ENCODE measurements at places on chromosomes 1 and 21.

DNA sequence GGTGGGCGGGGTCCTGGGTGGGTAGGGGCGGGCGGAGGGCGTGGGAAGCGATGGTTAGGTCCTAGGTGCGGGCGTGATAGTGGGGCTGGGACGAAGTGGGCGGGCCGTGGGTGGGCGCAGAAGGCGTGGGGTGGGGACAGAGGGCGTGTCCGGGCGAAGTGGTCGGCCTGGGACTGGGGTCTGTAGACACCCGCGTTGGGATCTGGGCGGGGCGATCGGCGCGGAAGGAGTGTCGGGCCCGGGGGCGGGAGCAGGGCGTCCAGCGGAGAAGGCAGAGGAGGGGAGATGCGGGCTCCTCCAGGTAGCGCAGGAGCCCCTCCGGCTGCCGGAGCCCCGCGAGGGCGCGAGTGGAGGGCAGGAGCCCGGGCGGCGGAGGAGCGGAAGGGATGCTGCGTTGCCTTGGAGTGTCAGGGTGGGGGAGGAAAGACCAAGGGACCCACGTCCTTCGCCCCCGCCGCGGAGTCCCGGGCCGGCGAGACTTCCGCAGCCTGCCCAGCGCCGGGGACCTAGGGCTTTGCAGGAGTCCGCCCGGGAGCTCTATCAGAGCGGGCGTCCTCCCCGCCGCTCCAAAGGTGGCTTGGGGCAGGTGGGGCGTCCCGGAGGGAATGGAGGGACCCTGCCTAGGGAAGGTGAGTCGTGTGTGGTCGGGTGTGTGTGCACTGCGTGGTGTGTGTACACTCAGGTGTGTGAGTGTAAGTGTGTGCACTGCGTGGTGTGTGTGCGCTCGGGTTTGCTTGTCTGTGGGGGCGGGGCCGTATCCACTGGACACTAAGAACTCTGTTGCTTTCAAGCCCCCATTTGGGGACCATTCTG, 27.0 kb upstream of the PRSS38 start:
- DNase-seq = no peak

DNA sequence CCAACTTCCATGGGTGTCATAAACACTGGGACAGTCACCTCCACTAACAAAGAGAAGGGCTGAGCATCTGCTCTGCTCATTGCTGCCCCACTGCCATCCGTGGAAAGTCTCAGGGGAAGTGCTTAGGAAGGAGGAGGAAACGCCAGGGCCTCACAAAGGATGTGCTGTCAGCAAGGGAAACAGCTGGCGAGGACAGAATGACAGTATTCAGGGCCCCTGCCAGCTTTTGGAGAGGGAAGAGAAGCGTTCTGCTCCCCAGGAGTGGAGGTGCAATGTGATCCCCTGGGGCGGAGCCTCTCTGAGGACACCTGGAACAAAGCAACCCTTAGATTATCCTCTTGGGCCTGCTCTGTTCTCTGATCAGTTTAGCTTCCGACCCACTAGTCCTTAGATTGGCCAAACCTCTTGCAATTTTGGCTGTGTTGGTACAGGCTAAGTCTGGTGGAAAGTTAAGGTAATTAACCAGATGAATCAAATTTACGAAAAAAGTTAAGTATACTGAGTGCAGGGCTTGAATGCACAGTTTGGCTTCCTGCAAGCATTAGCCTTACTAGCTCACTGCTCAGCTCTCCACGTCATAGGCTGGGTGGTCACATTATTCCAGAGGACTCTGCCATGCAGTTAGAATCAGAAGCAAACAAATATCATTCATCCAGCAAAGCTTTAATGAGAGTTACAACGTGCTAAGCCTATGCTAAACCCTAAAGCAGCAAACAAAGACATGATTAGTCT, 170.2 kb upstream of the NFIA start:
- no peak for DNase-seq

DNA sequence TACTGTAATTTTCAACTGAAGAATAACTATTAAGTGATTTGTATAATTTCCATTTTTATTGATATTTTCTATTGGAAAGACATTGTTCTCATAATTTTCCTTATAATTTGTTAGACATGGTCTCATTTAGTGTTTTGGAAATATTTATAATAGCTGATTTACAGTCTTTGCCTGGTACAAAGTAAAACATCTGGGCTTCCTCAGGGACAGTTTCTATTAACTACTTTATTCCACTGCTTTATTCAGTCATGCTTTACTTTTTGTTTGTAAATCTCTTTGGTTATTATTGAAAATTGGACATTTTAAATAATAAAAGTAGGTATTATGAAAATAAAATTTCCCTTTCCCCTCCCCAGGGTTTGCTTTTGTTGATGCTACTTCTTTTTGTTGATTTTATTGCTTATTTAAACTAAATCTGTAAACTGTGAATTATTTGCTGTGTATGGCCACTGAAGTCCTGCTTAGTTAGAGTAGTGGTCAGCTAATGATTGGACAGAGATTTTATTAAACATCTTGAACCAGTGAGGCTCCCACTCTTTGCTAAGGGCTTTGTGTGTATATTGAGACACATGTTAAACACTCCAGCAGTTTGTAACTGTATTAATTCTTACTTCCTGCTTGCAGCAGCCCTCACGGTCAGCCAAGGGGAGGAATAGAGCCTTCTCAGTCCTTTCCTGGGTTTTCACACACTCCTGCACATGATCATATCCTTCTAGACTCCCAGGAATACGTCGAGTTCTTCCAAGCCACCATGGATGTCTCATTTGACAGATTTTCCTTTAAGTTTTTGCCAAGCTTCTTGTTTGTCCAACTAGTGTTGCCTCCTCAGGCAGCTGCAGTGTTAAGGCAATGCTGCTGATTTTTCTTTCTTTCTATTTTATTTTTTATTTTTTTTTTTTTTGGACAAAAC, 994.6 kb upstream of the PRMT6 start:
- DNase-seq = no peak

- DNase-seq = no peak
Observed at GRCh38 chr1:113156368-113156767, 83.4 kb downstream of the LRIG2 start.

GRCh38 chr1:151944126-151944856, 35.0 kb upstream of the THEM4 start:
- DNase-seq = no peak

DNA sequence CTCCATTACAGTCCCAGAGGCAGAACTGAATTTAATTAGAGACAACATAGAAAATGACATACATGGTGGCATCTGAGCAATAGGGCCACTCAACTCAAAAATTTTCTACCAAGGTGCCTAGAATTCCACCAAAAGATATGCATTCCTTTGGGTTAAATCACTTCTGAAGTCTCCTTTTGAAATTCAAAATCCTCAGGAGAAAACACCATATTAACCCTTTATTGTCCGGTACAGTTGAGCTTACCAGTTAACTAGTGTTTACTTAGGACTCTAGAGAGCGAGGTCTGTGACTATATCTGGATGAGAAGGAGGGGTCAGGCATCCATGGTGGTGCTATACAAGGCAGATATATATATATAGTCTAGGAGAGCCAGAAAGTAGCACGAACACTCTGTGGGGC, 355.6 kb upstream of the CAMK1G start:
- no peak for DNase-seq

DNA sequence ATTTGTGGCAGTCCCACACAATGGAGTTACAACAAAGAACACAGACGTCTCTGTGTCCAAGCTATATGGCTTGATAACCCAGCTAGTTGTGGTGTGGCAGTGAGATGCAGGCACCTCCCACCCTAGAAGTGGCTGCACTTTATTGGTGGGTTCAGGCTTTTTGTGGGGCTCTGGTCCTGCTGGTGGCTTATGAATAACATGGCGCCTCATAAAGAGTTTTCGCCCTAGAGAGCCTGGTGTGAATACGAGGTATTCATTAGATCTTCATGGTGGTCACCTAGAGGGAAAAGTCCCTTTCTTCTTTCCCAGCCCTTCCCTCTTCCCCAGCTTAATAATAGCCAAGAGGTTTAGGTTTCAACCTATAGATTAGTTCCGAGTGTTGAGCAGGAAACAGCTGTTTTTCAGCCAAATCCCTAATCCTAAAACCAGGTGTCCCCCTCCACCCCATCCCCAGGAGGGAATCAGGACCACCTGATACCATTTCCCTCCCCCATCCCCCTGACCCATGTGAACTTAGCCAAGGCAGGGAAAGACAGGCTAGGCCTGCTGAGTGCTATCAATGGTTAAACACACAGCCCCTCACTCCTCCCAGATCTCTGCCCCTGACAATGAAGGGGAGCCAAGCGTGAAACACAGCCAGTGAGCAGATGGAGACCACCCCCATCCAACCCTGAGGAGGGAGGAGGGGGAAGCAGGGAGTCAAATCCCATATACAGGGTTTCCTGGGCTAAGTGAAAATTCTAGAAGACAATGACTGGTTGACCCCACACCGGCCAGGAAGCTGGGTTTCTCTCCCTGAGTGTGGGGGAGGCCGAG, 58.2 kb downstream of the NFASC start:
- DNase-seq = no peak

DNA sequence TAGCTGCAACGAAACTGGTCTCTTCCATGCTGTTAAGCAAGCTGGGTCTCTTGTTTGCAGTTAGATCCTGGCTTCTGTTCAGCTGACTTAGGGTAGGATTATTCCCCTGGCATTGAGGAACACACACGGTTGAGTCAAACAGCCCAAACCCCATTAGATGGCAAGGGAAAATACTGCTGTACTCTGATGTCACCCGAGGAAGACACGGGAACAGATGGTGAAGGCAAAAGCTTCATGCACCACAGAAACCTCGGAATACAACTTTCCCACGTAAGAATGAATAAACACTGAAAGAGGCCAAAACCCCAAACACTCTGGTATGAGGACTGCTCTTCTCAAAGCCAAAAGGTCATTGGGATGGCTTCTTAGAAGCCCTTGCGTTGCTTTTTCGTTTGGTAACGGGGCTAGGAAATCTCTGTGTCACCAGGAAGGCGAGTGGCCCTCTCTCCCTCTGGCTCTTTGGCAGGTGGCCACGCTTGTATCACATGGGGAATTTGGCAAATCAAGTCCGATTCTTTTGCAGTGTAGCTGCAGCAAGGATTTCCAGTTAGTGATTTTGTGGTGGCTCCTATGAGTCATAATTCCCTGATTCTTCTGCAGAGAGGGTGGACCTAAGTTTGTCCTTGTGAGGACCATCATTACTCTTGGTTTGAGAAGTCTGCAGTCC, 16.7 kb upstream of the LYST start:
- peak; percentile 81 for DNase-seq

- no peak for DNase-seq
Observed at GRCh38 chr1:156440654-156441437, 59.7 kb downstream of the MEF2D start.

DNA sequence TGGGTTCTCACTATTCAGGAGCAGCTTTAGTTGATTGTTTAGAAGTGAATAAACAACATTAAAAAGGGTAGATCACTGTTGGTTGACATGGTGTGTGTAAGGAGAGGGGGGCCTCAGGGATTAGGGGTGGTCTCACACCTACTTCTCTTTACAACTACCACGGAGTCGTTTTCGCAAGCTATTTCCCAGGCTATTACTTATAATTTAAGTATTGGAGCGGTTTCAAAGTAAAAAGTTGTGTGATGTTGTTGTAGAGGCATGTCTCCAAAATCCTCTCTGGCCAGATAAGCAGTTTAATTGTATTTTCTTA, 1.3 kb downstream of the GPSM2 start:
- no peak for DNase-seq

DNA sequence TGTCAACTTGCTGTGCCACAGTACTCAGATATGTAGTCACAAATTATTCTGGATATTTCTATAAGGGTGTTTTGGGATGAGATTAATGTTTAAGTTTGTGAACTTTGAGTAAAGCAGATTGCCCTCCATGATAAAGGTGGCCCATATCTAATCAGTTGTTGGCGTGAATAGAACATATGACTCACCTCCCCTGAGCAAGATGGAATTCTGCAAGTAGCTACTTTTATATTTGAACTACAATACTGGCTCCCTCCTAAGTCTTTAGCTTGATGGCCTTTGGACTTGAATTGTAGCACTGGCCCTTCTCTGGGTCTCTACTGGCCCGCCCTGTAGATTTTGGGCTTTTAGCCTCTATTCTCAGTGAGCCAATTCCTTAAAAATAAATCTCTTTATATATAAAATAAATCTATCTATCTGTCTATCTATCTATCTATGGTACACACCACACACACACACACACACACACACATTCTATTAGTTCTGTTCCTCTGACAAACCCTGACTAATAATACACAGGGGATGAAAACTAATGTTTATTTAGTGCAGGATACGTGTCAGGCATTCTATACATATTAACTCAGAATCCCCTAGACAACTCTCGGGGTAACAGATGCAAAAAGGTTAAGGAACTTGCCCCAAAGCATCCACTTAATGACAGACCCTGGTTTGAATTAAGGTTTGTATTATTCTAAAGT, 37.9 kb upstream of the PDC start:
- DNase-seq = peak; percentile 17

DNA sequence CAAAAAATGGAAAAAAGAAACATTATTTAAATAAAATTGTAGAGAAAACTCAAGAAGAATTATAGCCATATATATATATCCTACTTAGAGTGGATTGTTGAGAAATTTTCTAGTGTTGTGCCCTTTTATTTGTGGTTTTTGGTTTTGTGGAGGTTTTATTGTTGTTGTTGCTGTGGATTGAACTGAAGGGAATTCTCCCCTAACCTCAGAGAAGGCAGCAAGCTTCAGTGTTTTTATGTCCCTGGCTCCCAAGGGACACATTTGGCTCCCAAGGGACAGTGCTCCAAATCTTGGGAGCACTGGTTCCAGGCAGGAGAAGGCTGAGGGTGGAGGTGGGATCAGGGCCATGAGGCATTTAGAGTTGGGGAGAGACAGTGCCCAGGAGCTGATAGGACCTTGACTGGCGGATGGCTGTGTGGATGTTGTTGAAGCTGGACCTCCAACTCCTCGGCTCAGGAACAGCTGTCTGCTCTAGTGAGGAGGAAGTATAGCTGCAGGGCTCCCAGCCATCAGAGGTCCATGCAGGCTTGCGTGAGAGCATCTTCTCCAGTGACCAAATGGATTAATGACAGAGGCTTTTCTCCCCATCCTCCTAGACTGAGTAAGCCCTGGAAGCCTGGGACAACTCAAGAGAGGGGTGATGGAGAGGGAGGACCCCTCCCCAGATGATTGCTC, 100.5 kb downstream of the TEX35 start:
- DNase-seq = no peak

Data from mucosa of gallbladder (tissue), 1 donor.